ENCODE measurements at places on chromosomes 3 and 15.

DNA sequence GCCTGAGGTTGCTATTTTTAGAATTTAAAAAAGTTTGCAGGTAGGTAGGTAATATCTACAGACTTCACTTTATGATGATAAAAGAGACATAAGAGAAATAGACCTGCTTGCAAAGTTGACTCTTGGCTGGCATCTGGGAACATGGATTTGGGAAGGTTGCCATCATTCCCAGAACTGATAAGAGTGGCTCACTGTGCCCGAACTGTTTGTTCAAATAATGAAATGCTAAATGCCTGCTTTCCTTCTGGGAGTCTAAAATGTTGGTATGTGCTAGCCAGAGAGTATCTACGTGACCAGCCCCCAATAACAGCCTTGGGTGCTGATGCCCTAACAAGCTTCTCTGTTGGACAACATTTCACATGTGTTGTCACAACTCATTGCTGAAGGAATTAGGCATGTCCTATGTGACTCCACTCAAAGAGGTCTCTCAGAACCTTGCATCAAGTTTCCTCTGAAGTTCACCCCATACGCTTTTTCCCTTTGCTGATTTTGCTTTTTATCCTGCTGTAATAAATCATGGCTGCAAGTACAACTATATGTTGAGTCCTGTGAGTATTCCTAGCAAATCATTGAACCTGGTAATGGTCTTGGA, 95.5 kb downstream of the FHIT start:
- no peak for DNase-seq

DNA sequence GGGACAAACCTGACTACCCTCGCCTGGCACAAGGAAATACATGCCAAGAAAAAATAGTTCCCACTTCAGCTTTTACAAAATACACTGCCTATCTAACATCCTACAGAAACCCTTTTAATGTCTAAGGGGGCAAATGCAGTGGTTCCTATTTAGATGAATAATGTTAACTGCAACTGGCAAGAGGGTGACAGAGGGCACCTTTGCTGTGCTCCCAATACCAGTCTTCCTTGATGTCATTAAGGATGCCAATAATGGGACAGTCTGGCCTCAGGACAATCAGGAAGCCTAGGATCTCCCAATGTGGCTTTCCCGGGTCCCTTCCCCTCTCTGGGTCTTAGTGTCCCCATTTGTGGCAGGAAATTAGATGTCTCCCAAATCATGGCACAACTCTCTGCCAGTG, 13.9 kb downstream of the CSRNP1 start:
- no peak for DNase-seq

- no peak for DNase-seq
Observed at GRCh38 chr15:82572311-82572710, 32.1 kb upstream of the RPS17 start.

GRCh38 chr3:170033489-170033888, 4.3 kb upstream of the GPR160 start:
- DNase-seq = no peak

DNA sequence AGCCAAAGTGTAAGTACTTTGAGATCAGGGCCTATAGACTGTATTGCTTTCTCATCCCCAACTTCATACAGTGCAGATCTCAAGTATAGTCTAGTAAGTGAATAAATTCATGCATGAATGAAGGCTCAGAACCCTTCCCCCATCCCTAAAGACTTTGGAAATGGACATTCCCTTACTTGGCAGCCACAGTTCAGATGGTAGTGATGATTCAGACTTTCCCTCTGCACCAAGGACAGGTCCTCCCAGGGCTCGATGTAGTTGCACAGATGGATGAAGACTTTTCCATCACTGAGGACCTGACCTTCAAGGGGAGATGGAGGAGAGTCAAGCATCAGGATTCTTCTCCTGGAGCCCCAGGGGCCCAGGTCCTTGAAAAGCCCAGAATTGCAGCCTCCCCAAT, 4.6 kb downstream of the TIMP4 start:
- no peak for DNase-seq

DNA sequence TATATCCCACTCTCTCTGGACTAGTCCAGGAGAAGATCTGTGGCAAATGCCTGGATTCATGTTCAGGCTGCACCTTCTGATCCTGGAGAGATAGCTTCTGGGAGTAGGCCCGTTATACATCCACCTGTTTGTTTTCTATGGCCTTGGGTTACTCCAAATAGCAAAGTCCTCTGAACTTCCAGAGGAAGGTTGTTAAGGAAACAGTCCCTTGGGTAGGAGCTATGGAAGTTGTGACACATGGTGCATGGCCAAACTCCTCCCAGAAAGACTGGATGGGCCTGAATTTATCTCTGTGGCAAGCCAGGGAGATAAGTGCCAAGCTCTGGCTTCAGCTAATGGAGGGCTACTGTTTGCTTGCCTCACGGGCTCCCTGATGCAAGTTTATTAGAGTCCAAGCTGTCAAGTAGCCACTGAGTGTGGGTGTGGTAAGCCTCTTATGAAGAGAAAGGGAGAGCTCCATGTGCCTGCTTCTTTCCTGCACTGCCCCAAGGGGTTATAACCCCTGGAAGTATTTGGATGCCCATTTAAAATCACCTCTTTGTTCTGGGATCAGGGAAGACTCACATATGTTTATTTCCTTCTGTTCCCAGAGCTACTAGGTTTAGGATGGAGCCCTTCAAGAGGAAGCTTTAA, 328.7 kb upstream of the ATP11B start:
- DNase-seq = no peak

GRCh38 chr3:57852896-57853295, 96.8 kb downstream of the SLMAP start:
- no peak for DNase-seq

DNA sequence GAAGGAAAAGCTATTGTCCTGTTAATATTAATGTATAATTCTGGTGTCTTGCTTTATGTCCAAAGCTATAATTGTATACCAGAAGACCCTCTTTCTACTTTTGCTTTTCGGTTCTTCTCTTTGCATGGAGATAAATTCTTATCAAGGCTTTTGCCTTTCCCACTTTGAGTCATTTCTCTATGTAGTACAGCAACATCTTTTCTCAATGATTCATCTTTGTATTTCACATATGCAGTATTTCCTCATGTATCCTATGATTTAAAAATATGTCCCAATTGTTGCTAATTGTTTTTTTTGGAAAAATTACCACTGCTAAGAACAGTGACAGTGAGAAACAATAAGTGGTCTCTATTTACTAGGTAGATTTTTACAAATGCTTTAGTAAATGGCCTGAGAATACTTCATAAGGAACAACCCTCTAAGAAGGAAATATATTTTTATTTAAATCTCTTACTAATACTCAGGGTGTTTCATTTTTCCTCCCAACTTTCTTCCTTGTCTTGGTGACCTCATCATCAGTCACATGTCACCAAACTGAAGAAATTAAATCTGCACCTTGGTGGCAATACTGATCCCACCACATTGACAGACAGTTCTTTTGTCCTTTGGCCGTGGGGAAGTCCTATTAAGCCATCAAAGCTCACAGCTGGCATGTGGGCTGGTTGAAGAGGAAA, 290.6 kb downstream of the SATB1 start:
- no peak for DNase-seq
